ENCODE measurements at places on chromosomes 6 and 20.

DNA sequence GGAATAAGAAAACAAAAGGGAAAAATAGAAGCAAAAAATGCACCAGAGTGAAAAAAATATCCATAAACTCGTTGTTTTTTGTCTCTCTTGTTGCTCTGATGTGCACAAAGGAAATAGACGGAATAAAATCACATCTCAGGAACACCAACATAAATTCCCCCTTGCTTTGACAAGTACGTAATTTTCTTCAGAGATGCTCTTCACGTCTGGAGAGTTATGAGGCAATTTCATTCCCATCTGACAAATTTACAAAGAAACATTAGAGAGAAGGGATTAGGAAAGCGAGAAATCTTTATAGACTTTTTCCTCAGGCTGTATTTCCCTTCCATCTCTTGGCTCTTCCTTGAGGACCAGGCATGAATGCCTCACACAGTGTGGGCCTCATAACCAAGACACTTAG, 250.1 kb upstream of the ZFP64 start:
- no peak for DNase-seq

GRCh38 chr20:17822039-17822438, 122.3 kb downstream of the BANF2 start:
- DNase-seq: no peak

DNA sequence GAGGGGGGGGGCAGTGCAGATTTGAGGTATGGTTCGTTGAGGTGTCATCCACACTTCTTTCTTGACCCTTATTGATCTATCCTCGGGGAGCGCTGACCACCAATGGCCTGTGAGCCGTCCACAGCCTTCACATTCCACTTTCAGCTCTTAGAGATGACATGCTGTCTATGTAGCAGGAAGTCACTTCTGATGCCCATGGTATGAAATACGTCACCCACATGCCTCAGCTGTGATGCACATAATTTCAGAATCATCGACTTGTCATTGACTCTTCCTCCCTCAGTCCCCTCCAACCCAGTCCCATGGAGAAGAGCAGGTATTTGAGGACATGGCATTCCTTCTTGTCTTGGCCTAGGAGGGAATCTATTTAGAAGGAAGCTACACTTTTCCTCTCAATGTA, 4.7 kb upstream of the ADGRF5 start:
- DNase-seq: no peak

GRCh38 chr20:47272893-47273590, 83.5 kb downstream of the ZMYND8 start:
- no peak for DNase-seq

DNA sequence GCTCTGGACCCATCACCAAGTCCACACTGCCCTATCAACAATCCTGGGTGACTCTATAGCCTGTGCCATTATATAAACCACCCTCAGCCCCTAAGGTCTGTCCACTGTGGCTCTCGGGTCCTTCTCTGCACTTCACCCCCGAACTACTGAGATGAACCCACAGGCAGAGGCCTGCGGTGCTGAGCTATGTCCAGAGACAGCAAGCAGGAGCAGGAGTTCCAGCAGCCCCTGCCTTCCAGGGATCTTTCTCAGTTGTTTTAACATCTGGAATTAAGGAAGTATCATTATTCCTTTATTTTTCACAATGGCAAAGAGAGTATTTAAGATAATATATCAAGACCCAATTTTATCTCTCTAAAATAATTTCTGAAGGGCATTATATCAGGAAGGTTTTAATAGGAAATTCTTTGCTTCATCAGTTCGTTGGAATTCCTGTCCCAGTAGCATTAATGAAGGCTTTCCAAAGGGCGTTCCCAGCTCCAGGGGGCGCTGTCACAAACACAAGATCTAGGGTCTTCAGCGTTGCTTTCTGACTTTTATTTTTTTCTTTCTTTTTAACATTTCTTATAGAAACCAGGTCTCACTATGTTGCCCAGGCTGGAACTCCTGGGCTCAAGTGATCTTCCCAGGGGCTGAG, 27.3 kb downstream of the RRBP1 start:
- no peak for DNase-seq

- DNase-seq: no peak
Measured at GRCh38 chr6:122009000-122009350, 390.5 kb upstream of the HSF2 start.

DNA sequence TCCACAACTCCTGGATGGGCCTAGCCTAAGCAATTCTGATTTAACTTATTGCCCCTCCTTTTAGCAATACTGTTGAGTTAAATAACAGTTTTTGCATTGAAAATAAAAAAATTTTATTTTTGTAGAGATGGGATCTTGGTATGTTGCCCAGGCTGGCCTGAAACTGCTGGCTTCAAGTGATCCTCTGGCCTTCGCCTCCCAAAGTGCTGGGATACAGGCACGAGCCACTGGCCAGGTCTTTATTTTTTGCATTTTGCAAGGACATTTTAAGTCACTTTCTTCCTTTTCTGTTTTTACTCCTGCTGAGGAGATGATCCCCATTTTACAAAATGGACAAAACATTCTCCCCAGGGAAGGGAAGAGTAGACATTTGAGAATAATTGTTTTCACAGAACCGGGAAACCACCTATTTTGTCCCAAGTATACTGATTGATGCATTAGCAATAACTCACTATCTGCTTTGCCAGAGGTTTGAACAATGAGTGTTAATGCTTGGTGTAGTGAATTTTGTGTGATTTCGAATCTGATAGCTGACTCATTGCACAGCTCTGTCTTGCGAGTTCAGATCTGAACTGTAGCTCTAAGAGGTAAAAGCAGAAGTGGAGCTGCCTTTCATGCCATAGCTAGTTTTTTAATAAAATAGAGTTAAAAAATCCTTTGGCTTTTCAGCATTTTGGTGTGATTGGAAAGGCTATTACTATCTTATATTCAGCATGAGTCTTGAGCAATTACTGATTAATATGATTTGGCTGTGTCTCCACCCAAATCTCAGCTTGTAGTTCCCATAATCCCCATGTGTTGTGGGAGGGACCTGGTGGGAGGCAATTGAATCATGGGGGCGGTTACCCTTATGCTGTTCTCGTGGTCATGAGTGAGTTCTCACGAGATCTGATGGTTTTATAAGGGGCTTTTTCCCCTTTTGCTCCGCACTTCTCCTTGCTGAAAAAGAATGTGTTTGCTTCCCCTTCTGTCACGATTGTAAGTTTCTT, 20.9 kb downstream of the IGF2R start:
- DNase-seq: no peak

GRCh38 chr20:10670501-10671220, 3.1 kb downstream of the JAG1 start:
- DNase-seq: no peak

- no peak for DNase-seq
Measured at GRCh38 chr6:130969791-130970491, 93.1 kb downstream of the EPB41L2 start.

GRCh38 chr20:8118039-8118438, 14.0 kb upstream of the PLCB1 start:
- no peak for DNase-seq

GRCh38 chr20:23226612-23227265, 123.9 kb upstream of the NXT1 start:
- no peak for DNase-seq

Measured in stimulated activated CD4-positive, alpha-beta T cell treated with anti-CD3 and anti-CD28 coated beads, Interleukin-15, amount 100 ng/mL, for 1 hour (primary cell).